Esophagus muscularis mucosa (tissue), 4 donors: ENCODE measurements at places on chromosomes 12 and 14. TPM values are rescaled to one million over a fixed set of nuclear protein-coding genes. Genes with fewer than 3 reads are reported as not detected.

DNA sequence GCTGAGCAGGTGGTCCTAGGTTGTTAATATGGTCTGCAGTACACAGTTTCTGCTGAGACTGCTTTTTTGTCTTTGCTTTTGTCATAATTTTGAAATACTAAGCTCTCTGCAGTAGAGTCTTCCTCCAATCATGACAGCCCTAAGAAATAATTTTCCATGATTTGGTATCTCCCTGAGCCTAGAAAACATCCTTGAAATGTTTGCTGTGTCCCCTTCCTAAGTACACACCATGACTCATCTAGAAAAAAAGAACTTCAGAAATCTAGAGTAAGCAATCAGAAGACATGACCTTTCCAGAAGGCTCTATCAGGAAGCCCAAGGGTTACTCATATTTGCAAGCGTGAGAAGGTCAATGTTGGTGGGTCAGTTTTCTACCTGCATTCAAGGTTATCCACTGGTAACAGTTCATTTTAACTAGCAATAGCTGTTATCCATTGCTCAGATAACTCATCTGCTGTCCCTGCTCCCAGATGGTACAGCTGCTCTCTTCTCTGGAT, 16.4 kb downstream of the DAD1 start:
- H3K27me3 ChIP-seq = no peaks in the 10 kb centered on the region
- H3K27ac ChIP-seq = no peak overlapping the region
- no peak for DNase-seq
- peaks cover 14% of the 10 kb centered on the region for H3K36me3 ChIP-seq
- no peak overlapping the region for H3K4me3 ChIP-seq

- no peaks in the 10 kb centered on the region for H3K27me3 ChIP-seq
- no peak for DNase-seq
- H3K27ac ChIP-seq = no peak overlapping the region
- no peaks in the 10 kb centered on the region for H3K36me3 ChIP-seq
- H3K4me1 ChIP-seq = no peaks in the 10 kb centered on the region
These were observed 85.6 kb downstream of the GLT1D1 start for GRCh38 chr12:128938886-128939285.

DNA sequence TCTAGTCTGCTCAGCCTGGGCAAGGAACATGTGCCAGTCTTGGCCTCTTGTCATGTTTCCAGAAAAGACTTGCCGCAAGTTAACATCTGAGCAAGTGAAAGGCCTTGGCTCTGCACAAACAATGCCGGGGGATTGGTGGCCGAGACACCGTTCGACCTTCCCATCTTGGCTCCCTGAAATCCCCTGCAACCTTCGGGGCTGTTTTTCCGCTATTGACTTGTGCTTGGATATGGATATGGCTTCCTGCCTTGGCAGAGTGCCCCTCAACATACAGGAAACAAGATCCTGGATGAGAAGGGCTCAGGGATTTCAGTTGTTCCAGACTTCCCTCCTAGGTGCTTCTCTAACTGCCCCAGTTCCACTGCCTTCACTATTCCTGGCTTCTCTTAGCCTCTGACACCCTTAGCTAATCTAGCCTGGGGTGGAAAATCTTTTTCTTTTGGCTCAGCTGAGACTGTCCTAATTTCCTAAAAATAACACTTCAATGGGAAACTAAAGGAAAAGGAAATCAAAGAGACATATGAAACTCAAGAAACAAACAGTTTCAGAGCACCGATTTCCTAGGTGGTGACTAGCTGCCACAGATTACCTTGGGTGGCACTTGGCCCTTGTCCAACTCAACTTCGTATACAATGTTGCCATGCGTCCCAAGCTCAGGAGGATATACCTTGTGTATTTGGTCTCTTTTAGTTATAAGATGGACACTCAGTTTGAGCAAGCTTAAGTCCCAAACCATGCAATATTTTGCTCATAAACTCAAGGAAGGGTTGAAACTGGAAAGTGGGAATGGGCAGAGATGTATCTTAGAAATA, 33.9 kb downstream of the RDH12 start:
- no peaks in the 10 kb centered on the region for H3K36me3 ChIP-seq
- no peaks in the 10 kb centered on the region for H3K27me3 ChIP-seq
- DNase-seq = no peak
- H3K27ac ChIP-seq = no peak overlapping the region
- H3K4me1 ChIP-seq = no peaks in the 10 kb centered on the region
- H3K4me3 ChIP-seq = no peak overlapping the region

DNA sequence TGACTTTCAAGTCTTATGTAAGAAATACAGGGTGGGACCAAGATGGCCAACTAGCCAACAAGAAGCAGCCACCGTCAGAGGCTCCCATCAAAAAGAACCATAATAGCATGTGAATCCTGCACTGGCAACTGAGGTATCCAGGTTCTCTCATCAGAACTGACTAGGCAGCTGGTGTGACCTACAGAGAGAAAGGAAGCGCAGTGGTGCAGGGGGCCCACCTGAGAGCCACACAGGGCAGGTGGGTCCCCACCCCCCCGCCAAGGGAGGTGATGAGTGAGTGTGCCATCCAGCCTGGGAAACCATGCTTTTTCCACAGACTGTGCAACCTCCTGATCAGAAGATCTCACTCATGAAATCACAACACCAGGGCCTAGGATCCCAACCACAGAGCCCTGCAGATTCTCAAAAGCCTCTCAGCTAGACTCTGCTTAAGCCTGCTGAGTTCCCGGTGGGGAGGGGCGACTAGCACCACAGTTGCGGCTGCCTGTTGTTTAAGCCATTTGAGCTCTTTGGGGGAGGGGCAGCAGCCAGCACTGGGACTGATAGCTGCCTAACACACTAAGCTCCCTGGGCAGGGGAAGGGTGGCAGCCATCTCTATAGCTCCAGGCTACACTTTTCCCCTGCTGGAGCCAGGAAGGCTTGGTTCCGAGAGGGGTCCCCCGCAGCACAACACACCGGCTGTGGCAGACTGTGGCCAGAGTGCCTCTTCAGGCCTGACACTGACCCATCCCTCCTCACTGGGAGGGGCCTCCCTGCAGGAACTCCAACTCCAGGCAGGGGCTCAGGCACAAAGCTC, 75.3 kb downstream of the GARIN6 start:
- H3K27ac ChIP-seq = no peak overlapping the region
- DNase-seq = no peak
- no peak overlapping the region for H3K4me3 ChIP-seq
- H3K27me3 ChIP-seq = no peaks in the 10 kb centered on the region
- H3K4me1 ChIP-seq = no peaks in the 10 kb centered on the region
- H3K36me3 ChIP-seq = no peaks in the 10 kb centered on the region

The PROX2 gene
- total RNA-seq = not detected

DNA sequence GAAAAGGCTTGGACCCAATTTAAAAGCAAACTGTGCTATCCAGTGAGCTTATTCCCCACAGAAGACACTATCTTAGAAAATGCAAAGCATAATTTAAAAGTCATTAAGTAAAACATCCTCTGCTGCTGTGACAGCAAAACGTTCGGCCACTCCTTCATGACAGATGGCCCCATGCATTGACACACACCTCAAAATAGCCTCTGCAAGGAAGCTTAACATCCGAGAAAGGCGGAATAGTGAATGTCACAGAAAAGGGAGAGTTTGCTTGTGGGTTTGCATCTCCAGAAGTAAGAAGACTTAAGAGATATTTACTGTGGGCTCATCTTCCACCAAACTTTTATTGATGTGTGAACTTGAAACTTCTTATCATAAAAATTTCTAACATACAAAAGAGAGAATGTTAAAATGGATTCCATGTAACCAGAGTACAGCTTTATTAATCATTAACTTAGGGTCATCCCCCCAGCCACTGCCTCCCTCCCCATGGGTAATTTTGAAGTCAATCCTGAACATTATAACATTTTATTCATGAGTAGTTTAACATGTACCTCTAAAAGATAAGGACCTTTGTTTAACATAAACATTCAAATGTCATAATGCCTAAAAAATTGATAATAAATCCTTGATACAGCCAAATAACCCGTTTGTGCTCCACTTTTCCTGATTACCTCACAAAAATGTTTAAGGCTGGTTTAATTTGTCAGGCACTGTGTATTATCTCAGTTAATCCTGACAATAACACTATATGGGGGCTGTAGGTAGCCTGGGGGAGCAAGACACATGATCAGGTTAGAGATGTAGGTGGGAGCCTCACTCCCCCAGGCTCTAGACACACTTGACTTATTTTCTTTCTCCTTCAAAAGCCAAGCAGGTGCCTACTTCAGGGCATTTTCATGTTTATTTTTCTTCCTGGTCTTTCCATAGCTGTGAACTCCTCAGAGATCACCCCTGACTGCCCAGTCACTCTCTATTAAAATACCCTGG, 119.7 kb upstream of the TMCC3 start:
- H3K27ac ChIP-seq = no peak overlapping the region
- H3K4me3 ChIP-seq = no peak overlapping the region
- DNase-seq = no peak
- H3K36me3 ChIP-seq = no peaks in the 10 kb centered on the region
- H3K27me3 ChIP-seq = no peaks in the 10 kb centered on the region
